ENCODE measurements at places on chromosomes 1 and 21.

DNA sequence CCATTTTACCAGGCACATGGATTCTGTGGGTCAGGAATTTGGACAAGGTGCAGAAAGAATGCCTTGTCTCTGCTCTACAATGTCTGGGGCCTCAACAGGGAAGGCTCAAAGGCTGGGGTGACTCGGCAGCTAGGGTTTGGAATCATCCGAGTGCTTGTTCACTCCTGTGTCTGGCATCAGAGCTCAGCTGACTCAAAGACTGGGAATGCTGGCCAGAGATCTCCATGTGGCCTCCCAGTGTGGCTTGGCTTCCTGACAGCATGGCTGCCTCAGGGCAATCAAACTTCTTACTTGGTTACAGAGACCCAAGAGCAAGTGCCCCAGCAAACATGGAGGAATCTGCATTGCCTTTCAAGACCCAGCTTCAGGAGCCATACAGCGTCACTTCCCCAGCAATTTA, 110.5 kb downstream of the TOMM20 start:
- DNase-seq, result no peak

DNA sequence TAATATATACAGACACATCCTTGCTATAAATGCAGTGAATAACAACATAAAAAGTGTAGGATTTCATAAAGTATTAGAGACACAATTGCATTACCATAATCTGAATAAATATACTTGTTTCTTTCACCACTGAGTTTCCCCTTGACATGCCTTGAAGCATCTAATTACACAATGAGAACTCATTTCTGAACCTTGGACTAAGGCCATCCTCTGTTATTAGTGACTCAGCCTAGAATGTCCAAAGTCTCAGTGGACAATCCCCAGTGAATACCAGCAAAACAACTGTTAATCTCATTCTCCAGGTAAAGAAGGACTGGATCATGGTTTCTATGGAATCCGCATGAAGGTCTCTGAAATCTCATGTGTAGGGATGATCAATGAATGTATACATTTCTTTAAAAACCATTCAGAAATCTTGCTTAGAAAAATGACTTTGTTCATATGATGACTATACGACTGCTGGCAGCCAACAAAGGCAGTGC, at the start of gene OR2L5:
TSS of gene OR2L5 (plus strand) at position 432 of the 482 bp plus-strand sequence. CDS start 8,288 bp downstream, outside the sequence.
- no peak for DNase-seq

DNA sequence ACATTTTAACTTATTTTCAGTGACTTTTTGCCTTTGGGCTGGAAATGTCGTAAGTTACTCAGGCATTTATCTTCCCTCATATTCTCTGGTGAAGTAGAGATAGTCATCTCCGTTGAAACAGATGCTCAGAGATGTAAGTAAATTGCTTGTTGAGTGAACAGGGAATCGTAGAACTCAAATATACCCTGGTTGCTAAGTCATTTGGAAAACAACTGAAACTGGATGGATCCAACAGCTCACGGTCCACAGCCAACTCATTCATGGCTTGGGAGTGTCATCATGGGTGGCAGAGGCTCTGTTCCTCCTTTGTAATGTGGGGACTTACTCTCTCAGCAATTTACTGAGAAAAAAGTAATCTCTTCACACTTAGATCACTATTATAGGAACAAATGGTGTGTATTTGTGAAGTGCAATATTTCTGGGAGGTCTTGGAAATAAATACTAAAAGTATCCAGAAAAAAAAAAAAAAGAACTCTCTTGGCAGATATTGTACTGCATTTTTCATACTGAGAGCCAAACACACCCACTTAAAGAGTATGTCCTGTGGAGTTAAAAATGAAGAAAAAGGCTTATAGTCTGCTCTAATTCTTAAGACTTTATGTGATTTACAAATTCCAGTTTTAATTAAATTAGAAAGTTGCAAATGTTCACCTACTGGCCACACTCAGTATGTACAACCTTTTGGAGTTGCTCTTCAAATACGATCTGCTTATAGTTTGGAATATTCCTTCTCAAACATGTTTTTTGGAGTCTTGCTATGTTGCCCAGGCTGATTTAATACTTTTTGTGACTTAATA, 107.4 kb downstream of the LEPR start:
- DNase-seq, result no peak

- DNase-seq, result no peak
Measured at GRCh38 chr1:67193704-67194103, 27.4 kb downstream of the IL23R start.

- no peak for DNase-seq
Measured at GRCh38 chr1:63756839-63757238, 17.0 kb upstream of the ROR1 start.
